ENCODE measurements at places on chromosomes 4 and X.

DNA sequence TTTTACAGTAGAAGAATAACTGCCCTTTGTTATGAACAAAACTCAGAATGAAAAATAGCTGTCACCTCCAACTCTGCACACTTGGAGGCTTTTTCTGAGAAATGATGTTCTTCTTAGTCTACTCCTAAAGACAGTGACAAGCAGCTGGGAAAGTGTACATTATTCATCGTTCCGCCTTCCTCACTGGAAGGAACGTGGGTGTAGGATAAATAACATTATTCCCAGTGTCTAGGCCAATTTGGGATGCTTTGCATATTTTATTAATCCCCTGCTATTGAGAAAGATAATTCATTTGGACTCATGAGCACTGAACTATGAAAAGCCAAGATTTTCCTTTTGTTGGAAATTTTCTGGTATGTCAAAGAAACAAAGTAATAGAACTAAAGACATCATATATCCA is 87.8 kb downstream of the VCX2 start:
- no peak for DNase-seq

GRCh38 chr4:147138171-147138570 is 192.5 kb upstream of the TTC29 start:
- peak; percentile 61 for DNase-seq

- DNase-seq = no peak
Measured at GRCh38 chrX:150692296-150692695, 900 bp upstream of the MTMR1 start.

DNA sequence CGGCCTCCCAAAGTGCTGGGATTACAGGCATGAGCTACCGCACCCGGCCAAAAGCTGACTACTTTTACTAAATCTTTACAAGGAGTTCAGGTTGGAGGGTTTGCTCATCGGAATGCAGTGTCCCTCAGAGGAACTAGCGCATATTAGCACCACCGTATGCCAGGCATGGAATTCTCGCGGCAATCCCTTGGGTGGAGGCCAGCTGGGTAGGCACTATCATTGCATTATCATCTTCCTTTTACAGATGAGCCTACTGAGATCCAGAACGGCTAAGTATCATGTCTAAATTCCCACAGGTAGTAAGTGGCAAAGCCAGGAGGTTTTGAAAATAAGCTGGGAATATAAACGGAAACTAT is 6.1 kb upstream of the CXorf66 start:
- no peak for DNase-seq

GRCh38 chr4:156312261-156312847 is 358.7 kb upstream of the CTSO start:
- DNase-seq = no peak

DNA sequence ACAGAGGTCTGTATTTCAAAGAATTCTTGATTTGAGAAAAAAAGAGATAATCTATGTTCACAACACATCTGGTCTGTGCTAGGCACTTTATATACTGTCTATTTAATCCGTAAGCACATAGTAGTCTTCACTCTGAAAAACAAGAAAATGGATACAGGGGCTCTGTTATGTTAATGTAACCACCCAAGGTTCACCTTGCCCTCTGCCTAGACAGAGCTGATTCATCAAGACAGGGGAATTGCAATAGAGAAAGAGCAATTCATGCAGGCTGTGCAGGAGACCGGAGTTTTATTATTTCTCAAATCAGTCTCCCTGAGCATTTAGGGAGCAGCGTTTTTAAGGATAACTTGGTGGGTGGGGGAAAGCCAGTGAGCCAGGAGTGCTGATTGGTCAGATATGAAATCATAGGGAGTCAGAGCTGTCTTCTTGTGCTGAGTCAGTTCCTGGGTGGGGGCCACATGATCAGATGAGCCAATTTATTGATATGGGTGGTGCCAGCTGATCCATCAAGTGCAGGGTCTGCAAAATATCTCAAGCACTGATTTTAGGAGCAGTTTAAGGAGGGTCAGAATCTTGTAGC is 92.9 kb upstream of the TNIP3 start:
- no peak for DNase-seq

- DNase-seq = no peak
Measured at GRCh38 chr4:109999585-109999912, 86.9 kb downstream of the EGF start.

DNA sequence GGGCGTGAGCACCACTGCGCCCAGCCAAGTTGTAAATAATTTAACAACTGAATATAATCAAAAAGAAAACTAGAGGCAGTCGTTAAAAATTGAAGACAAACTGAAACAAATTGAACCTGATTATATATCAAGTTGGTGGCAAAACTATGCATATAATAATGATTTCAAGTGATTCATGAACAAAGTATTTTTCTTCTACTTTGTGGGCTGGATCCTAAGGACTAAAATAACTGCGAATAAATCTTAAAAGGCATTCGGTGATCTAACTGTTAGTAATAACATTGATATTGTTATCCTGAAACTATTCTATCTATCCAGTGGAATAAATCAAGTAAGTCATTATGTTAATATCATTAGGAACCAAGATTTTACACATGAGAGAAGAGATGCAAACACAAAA is 21.2 kb upstream of the USP9X start:
- peak; percentile 12 for DNase-seq

- no peak for DNase-seq
Measured at GRCh38 chr4:88353324-88353723, 25.3 kb upstream of the HERC6 start.

DNA sequence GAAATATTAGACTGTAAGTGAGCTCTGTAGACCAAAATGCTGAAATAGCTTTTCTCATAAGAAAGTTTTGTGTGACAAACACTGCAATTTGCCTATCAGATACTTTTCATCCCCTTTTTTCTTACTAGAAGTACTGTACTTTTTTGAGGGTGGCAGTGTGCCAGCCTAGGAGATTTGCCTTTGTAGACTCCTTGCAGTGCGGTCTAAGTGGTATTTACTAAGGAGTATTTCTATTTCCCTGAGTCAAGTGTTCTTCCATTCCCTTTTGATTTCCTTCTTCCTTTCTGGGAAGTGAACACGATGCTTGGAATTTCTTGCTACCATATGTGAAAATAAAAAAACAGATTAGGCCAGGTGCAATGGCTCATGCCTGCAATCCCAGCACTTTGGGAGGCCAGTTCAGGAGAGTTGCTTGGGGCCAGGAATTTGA is 34.6 kb downstream of the PDLIM5 start:
- DNase-seq = no peak

DNA sequence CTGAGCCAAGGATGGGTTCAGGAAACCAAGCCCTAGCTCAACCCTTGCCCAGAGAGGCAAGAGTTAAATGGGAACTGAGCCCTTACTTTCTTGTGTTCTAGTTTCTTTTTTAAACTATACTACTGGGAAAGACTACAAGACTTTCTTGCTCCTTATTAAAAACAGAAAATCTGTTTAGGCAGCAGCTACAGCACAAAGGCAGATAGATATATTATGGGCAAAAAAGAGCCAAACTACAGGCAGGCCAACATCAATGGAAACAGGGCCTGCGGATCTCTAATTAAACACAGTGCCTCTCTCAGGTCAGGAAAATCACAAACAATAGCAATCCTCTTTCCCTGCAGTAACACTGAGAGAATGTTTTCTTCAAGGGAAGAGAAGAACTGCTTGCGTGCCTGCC is 226.0 kb downstream of the LDB2 start:
- DNase-seq = no peak

DNA sequence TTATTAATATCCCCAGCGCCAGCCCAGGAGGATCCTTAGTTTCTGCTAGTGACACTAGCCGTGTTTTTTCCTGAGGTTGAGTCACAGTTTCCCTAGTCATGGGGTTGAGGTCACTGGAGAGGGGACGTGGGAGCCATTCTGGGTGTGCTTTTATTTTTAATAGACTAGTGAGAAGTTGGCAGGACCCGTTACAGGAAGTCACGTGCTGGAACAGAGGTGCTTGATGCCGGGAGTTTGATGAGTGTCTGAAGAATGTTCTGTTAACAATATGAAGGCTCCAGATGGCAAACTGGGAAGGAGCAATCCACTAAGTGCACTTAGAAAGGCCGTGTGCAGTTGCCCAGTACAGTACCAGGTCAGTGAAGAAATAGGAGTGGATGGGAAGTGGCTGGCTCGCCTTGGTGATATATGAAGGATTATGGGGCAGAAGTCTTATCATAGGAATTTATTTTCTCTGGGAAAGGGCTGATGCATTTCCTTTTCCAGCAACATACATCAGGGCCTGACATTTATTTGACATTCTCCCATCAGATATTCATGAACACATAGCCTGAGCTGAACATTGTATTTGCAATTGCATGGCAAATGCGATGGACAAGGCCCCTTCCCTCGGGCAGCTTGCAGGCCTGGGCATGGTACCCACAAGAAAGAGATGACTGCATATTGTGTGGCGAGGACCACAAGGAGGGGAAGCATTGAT is 291.8 kb downstream of the FBXW7 start:
- no peak for DNase-seq

DNA sequence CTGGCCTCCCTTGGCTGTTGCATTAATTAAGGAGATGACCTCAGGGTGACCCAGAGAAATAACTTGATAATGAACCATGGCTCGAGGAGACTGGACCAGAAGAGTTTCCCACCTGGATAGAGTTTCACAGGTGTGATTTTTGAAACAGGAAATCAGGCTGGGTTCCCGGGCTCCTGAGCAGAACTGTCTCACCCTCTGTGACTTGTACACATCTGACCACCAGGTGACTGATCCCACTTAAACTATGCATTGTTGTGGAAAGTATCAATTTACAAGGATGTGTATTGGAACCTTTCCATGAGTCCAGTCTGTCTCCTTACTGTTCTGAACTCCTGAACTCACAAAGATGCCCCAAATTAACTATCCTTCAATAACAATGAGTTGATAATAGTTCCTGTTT is 220.3 kb downstream of the PTTG2 start:
- no peak for DNase-seq

DNA sequence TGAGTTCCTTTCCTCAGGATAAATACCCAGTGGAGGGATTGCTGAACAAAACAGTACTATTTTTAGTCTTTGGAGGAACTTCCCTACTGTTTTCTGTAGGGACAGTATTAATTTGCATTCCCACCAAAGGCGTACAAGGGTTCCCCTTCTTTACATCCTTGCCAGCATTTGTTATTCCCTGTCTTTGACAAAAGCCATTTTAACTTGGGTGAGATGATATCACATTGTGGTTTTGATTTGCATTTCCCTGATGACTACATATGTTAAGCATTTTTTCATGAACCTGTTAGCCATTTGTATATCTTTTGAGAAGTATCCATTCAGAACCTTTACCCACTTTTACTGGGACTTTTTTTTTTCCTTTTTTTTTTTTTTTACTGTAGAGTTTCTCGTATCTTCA is 126.2 kb upstream of the ANXA10 start:
- no peak for DNase-seq

DNA sequence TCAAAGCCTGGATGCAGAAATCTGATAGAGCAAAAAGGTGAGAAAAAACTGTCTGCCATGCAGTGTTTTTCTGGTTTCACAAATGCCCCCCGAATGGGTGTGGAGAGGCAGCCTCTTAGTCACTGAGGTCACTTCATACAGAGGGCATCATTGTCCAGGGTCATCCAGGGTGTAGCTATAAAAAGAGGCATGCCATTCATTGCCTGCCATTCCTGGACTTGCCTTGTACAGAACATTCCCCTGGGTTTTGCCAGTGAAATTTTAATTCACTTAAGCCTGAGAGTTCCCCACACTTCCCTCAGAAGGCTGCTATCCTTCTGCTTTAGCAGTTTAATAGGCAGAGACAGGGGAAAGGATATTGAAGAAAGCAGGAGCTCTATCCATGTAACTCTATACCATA is 230.3 kb downstream of the UNC5C start:
- peak; percentile 43 for DNase-seq

DNA sequence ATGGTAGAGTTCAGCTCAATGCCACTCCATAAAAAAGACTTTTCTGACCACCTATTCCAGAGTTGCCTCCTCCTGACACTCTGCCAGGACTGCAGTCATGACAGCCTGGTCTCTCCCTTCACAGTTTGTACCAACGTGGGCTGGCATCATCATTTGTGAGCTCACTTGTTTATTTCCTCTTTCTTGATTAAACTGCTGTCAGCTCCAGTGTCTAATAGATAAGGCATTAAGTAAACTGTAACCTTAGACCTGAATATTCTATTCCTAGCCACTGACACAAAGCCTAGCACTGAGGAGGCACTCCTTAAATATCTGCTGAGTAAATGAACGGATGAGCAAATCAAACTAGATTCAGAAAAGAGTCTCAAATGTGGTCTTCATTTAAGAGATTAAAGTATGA is 48.7 kb downstream of the DDX60 start:
- DNase-seq = no peak

DNA sequence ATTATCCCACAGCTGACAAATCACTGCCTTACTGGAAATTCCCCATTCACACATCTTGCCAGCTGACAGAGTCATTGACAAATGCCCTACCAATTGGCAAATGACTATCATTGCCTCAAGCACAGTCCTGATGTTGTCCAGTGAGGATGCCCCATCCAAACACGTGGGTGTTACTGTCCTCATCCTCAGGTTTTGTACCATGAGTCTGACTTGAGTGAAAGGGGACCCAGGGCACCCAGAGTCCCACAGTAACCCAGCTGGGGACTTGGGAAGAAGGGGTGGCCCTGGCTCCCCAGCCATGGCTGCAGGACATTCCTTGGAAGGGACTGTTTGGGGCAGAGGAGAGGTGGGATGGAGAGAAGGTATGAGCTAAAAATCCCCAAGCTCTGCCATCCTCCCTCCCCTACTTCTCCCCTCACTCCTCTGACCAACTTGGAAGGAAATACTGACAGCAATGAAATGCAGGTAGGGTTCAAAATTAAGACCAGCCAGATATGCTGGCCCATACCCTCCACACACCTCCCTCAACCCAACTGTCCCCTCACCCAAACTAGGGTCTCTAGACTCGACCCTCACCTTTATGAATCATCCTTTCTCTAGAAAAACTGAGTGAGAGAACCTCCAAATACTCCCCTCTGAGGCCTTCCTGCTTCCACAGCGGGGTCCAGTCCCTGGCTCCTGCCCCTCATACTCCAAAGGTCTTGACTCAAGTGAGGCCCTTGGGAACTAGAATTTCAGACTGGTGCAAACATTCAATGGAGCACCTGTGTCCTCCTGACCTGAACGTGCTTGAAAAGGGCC is 5.1 kb downstream of the TIMP1 start:
- DNase-seq = no peak

DNA sequence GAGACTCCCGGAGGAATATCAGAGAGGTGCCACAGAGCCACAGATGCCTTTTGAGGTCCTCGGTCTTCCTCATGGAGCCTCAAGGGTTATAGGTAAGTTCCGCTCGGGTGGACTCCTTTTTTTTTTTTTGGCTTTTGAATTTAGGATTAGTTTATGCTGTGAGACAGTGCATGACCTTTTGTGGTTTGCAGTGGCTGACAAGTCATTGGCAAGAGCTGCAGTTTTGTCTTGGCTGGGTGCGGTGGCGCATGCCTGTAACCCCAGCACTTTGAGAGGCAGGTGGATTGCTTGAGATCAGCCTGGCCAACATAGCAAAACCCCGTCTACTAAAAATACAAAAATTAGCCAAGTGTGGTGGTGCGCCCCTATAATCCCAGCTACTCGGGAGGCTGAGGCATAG is 4.5 kb upstream of the GRSF1 start:
- DNase-seq = no peak

Data from adipocyte (in vitro differentiated cells).